NCI-H1930 (cell line): ENCODE measurements at places on chromosomes 7 and 10.

GRCh38 chr10:17256627-17257026, 28.6 kb downstream of the VIM start:
- no peak for DNase-seq

DNA sequence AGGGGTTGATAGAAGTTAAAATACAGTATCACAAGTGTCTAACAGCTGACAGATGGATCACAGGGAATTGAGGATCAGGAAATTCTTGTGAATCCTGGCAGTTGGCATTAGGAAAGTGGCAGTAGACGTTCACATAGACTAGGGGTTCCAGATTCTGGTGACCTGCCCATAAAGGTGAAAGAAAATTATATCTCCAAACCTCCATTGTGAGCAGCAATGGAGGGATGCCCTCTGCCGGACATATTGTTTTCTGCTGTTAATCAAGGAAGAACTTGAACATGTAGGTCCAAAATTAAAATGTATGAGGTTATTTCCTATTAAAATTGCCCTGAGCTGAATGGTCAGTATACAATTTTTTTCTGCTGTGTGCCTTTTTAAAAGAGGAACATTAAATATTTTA, 5.1 kb downstream of the NME8 start:
- DNase-seq: no peak

- DNase-seq: no peak
Observed at GRCh38 chr10:13441476-13441875, 87.3 kb downstream of the BEND7 start.

DNA sequence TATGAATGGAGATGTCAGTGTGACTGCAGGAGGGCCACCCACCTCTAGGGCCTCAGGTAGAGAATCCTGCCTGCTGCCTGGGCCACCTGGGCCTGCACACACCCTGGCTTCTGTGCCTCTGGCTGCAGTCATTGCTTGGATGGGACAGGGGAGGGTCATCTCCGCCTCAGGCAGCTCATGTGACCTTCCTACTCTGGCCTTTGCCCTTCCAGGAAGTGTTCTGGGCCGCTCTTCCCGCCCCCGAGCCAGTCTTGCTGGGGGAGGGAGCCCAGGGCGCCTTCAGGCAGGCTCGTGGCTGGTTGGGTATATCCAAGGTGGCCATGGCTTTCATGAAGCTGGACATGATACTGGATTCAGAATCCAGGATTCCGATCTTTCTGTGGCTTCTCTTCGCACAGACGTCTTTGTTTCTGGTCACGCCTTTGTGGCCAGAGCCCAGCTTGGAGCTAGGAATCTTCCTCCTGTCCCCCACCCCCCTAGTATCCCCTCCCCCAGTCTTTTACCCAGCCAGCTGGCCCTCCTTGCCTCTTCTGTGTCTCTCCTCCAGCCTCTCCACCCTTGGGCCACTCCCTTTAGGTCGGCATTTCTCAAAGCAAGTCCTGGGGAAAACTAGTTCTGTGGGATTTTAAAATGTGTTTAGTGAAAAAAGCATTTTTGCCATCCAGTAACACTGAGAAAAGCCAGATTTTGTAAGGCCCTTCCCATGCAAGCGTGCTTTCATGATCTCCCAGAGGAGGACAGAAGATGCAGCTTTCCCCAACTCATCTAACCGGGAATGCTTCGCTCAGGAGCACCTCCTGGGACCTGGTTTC, 119.6 kb downstream of the ZMIZ1 start:
- DNase-seq: no peak
